ENCODE measurements at places on chromosomes 7 and 10.

DNA sequence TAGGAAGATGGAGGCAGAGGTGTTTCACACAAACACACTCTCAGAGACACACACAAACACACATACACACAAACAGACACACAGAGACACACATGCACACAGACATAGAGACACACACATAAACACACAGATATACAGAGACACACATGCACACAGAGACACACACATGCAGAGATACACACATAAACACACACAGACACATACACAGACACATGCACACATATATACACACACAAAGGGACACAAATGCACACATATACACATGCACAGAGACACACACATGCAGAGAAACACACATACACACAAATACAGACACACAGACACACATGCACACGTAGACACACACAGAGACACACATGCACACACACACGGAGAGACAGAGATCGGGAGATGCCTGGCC lies 163.3 kb downstream of the TCERG1L start:
- DNase-seq, result no peak

- no peak for DNase-seq
These were observed 1.4 kb downstream of the NDUFB8 start for GRCh38 chr10:100528123-100528886.

DNA sequence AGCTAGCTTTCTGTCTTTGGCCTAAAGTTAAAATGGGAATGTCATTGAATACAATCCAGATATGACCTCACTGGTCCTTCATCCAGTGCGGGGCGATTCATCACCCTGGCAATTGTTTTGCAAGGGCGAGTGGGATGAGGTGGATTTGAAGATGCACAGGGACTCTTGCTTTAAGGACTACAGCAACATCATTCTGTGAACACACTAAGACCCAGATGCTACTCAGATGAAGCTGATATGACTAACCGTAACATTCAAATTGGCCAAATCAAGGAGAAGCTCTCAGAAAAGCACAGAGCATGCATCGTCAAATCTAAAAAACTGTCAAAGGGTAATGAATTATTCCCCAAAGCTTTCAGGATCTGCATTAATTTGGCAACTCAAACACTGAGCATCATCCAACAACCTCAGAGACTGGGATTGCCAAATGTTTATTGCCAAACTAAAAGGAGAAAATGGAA lies 12.8 kb downstream of the CPA1 start:
- DNase-seq, result no peak

DNA sequence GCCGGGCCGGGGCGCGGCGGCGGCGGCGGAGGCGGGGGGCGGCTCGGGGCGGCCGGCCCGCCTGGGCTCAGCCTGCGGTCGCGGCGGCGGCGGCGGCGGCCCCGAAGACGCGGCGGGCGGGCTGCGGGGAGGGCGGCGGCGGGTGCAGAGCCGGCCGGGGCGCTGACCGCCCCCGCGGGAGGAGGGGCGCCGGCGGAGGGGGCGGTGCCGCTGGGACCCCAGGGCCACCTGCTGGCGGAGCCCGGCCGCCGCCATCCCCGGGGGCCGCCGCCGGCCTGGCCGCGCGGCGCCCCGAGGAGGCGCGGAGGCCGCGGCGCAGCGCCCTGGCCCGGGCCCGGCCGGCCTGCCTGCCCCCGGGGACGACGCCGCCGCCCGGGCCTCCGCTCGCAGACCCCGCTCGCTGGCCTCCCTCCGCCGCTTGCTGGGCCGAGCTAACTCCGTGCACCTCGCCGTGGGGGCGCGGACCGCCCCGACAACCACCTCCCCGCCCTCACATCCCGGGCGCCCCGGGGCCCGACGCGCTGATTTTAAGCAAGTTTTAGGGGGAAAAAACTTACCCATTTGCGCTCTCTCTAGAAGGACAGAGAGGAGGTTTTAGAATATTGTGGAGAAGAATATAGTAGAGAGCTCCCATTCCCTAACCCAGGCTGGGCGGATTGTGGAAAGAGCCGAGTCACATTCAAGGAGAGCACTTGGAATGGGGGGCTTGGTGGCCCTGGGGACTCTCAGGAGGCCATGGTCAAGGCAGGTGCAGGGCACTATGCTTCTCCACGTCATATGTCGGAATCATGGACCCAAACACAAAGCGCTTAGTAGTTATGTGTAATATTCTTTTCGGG lies at the start of gene BEND7:
Gene BEND7 (minus strand): TSS at position 140 of the 839 bp plus-strand sequence. CDS start 481 bp downstream, outside the sequence.
- no peak for DNase-seq
